ENCODE measurements at places on chromosomes 12 and 14.
A peak's percentile ranks its signal among the peaks of the same experiment; 100 is the strongest.

- no peak for DNase-seq
Observed at GRCh38 chr14:76104802-76105355, 46.8 kb upstream of the GPATCH2L start.

GRCh38 chr14:48937541-48938195 is 648.5 kb downstream of the RPS29 start:
- no peak for DNase-seq

- no peak for DNase-seq
Observed at GRCh38 chr12:106123551-106124081, 15.1 kb downstream of the NUAK1 start.

DNA sequence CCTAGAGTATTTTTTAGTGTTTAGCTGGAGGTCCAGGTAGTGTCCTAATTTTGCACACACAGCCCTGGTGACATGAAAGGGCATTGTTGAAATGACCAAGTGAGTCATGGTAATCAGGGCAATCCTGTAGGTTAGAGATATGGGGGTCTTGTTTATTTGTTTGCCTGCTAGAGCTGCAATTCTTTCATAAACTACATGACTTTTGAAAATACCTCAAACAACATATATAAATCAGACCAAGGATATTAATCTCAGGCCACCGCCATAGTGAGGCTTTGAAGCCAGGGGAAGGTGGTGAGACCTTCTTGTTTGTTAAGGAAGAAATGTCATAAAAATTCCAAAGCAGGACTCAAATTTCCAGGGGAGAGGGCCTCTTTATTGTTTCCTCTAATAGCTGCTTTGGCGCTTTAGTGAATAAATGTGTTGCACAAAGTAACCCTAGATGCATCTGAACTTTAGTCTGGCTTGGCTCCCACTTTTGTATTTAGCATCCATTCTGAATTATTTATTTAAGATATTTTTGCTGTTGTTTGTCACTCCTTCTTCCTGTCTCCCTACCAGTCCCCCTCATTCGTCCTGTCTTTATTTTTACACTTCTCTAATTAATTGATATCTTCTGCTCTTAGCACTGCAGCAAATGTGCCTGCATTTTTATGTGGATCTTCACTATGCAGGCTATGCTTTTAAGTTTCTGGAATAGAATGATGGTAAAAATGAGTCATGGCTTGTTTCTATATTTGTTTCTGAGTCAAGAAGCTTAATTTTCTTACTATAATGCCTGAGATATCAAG is 430.3 kb downstream of the RAD51B start:
- no peak for DNase-seq

DNA sequence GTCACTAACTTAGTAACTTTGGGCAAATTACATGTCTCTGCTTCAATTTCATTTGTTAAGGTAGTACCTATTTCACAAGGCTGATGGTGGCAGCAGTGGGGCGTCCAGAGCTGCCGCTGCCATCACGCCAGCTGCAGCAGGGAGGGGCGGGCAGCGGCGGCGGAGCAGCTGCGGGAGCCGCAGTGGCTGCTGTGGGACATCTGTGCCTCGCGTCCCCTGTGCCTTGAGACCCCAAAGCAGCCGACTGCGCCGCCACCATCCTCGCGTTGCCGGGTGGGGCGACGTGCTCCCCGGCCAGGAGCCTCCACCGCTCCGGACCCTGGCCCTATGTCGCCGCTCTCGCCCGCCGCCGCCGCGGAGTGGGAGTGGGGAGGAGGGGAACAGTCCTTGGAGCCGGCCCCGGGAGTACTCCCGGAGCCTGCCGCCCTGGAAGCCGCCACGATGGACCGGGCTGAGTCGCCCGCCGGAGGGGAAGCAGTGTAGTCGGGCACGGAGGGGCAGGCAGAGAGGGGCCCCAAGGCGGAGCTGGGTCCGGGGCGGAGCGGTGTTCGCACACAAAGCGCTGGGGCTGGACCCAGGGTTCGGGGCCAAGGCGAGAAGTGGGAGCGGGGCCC is 51.4 kb downstream of the A2M start:
- peak; percentile 28 for DNase-seq

DNA sequence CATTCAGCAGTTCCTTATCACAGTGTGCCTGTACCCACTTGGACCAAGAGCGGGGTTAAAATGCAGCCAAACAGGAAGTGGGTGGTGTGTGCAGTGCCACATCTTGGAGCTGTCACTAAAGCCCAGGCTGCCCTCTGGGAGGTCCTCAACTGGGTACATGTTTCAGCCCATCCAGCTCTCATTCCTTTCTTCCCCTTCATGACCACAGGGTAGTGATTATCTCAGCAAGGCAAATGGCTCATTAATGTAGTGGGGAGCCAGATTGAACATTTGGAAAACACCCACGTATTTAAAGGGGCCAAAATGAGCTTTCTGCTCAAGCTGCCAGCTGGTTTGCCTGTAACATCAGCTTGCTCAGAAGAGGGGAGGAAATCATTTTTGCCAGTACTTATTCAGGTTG is 210.8 kb upstream of the BTG1 start:
- DNase-seq = no peak

GRCh38 chr12:19129122-19129485 is 429 bp upstream of the PLEKHA5 start:
- DNase-seq = no peak

GRCh38 chr14:51484485-51484884 is 167.2 kb upstream of the FRMD6 start:
- no peak for DNase-seq

GRCh38 chr12:67758119-67758518 is 109.6 kb downstream of the DYRK2 start:
- no peak for DNase-seq

DNA sequence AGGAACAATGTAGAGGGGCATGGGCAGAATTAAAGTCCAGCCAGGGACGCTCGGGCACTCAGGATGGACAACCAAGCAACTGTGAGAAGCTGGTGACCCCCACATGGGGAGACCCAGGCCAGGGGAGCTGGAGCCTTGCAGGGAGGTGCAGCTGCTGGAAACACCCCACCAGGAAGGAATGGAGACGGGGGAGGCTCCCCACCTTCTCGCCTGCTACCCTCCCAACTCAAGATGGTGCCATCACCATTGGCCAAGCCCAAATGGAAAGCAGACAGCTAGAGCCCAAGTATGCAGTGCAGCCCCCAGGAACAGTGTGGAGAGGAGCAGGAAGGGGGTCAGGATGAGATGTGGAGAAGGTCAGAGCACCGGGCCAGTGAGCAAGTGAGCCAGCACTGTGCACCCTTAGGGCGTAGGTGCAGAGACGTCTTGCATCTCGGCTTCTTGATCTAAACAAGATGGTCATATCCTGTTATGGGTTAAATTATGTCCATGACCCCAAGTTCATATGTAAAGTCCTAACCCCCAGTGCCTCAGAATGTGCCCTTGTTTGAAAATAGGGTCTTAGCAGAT is 159.5 kb downstream of the RIMBP2 start:
- no peak for DNase-seq

DNA sequence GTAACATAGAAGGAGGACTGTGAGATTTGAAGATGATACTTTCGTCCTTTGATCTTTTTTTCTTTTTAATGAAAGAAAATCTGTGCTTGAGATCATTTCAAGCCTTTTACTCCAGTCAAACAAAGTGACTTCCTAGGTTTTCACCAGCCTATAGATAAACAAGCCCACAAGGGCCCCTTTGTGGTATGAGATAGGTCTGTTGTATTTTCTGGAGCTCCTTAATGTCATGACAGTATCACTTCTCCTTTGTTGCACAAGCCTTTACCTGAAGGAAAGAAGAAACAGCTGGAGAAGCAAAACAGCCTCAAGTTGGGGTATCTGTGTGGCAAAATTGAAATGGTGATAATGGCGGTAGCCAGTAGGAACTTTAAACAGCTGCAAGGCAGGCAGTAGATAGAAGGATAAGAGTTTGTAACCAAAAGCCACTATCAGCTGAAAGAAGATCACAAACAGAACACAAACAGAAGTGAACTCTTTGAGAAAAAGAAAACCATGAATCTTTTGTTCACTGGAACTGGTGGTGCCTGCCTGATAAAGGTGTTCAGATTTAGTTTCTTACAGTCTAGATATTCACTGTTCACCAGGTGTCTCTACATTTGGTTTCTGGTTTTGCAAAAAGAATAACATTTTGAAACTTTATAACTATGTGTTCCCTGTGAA is 96.8 kb downstream of the LGR5 start:
- DNase-seq = no peak

GRCh38 chr12:56107242-56107641 is 2.9 kb downstream of the PA2G4 start:
- no peak for DNase-seq

- no peak for DNase-seq
Observed at GRCh38 chr12:57889500-57889989, 43.0 kb upstream of the CTDSP2 start.

DNA sequence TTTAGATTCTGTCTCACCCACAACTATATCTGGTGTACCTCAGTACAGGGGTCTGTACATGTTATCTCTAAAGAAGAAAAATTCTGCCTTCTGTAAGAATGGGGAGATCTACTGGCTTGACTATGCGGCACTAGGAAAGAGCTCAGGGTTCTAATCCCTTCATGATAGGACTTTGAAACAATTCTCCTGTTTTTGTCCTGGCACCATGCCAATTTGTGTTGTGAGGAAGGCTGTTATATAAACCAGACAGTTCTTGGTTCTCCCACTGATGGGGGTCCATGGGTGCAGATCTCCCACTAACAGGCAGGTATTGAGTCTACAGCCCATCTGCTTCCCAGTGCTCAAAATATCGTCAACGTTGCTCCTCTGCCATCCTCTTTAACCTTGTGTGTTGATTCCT is 883.7 kb downstream of the GALC start:
- no peak for DNase-seq

DNA sequence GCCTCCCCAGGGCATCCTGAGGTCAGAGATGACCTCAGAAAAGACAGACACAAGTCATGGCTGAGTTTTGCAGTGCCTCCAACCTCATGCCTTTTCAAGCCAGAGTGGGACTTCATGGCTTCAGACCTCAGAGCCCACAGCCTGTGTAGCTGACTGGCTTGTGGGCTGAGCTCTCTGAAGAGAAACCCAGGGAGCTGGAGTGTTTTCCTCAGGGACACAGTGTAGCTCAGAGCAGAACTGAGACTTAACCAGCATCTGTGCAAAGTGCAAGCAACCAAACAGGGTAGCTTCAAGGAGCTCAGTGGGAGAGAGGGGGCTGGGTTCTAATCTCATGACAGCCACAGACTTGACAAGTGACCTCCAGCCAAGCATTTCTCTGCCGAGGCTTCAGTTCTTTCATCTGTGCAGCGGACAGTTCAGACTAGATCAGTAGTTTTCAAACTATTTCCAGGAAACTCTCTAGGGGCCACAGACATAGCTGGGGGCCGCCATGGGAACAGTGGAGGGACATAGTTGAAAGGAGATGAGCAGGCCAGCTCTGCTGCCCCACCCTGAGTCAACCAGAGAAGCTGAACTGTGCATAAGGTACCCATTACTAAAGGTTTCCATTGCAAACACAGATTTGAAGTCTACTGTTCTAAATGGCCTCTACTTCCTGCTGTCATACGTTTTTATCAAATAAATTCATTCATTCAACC is 80.0 kb downstream of the LGMN start:
- no peak for DNase-seq

GRCh38 chr14:59356312-59356711 is 108.9 kb downstream of the GPR135 start:
- DNase-seq = no peak

DNA sequence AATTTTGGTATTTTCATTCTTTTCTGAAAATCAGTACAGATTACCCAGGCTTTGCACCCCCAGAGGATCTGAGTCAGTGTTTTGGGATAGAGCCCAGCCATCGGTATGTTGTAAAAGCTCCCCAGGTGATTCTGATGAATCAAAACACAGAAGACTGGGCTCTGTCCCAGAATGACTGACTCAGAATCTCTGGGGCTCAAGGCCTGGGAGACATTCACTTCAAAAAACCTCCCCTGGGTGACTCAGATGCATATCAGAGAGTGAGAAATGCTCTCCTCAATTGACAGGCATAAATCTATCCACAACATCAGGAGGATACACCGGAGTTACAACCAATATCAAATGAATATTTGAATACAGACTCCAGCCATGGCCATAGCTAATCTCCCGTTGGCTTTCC is 32.6 kb downstream of the SLC35F4 start:
- DNase-seq = no peak

- no peak for DNase-seq
Observed at GRCh38 chr12:111436811-111437210, 31.1 kb downstream of the SH2B3 start.

DNA sequence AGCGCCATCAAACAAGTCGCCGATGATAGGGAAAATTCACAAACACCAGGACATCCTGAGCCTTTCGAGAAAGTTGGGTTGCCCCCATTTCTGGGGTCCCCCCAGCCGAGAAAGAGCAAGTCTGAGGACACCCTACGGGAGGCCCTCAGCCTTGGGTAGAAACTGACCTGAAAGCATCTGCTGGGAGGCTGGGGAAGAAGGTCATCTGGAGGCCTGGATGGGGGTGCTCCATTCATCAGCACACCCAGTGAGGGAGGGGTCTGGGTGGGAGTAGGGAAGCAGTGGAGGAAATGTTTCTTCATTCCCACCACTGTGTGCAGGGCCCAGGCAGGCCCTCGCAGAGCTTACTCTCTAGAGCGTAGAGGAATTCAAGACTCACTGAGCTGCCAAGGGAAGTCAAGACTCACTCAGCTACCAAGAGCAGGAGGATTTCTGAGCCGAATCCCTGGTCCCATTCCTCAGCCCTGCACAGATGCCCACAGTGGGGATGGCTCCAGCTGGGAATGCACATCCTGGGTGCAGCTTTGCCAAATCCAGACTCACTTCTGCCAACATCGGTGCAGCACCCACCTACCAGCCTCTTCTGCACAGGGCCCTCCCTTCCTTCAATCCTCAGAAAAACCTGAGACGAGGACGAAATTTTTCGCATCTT is 38.1 kb downstream of the DIO3 start:
- no peak for DNase-seq

- DNase-seq = no peak
Observed at GRCh38 chr14:67547224-67547780, 14.2 kb downstream of the PLEKHH1 start.

DNA sequence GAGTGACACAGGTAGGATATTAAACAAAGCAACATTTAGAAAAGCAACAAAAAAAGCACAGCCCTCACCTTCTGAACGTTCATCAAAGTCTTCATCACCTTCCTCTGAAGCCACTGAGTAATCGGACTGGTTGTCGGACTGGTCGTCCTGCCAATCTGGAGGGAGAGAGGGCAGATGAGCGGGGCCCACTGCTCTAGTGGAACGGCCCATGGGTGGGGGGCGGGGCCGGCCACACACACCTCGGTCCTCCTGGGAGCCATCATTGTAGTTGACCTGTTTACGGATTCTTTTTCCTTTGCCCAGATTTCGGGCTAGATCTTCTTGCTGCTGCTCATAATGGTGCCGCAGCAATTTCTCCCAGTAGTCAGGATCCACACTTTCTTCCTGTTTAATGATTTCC is 14.9 kb upstream of the NOP2 start:
- no peak for DNase-seq

DNA sequence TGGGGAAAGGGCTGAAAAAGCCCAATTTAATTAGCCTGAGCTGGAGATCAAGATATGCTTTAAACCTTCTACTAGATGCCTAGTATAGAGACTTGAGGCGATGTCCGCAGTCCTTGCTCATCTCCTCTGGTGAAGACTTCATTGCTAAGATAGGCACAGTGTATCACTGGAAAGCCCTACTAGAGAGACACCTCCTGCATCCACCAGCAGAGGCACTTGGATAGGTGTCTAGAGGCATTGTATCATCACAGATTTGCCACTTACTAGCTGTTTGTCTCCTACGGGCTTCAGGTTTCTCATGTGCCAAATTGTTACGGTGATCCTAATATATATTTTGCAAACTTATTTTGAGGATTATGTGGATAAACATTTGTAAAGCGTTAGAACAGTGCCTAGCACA is 1048.5 kb downstream of the GALC start:
- DNase-seq = no peak
